ENCODE measurements at places on chromosomes 3 and 15. TPM values are rescaled to one million over a fixed set of nuclear protein-coding genes. Genes with fewer than 3 reads are reported as not detected.
A peak's percentile ranks its signal among the peaks of the same experiment; 100 is the strongest.

Gene CRYBG3
- not detected for polyA plus RNA-seq

Gene RTP4
- polyA plus RNA-seq, result 8.8 TPM

Gene DLEC1
- polyA plus RNA-seq, result 0.16 TPM

Gene TMOD2
- 0.18 TPM for polyA plus RNA-seq

Gene TMC3
- polyA plus RNA-seq, result not detected

GRCh38 chr3:183698756-183699155, 1.2 kb downstream of the YEATS2 start:
- DNase-seq, result no peak

DNA sequence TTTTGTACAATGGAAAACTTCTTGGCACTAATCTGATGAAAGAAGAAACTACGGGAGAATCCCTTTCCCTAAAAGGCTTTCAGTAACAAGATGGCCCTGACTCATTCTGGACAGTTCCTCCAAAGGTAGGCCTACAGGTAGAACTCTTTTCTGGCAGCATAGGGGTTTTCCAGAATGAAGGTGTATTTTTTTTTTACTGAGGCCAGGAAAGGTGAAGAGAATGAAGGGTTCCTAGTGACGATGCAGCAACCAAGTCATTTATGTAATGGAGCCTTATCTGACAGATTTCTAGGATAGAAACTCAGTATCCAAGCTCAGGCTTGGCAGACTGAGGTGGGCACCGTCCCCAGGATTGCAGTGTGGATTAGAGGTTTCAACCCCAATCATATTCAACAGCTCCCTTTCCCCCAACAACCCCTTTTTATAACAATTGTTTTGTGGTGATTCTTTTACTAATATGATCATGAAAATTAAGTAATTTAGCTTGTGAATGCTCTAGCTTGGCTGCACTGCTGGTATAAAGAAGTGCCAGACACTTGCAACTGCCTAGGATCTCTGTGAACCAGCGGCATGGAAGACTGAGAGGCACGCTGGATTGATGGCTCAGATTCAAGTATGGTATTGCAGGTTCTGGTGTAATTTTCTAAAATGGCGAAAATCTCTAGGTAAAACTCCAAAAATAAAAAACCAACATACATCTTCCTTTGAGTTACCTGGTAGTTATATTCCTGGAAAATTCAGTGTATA, 8.7 kb upstream of the TRIM69 start:
- DNase-seq, result no peak

GRCh38 chr15:91472316-91472756, 372.3 kb downstream of the SV2B start:
- DNase-seq, result peak; percentile 6

DNA sequence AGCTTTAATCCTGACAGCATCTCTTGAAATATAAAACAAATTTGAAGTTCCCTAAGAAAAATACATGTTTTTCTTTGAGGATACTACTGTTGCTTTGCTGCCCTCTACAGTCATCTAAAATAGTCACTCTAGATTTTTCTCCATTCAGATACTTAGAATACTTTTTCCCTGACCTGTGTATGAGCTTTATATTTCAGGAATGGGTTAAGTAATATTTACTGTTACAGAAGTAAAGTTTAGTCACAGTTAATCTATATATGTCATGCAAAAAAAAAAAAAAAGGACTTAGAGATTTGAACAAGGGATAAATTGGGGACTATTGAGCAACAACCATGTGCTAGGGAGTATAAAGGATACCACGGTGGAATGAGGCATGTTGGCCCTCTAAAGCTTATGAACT, 8.8 kb downstream of the NECTIN3 start:
- no peak for DNase-seq

- no peak for DNase-seq
These were observed 57.4 kb downstream of the CDAN1 start for GRCh38 chr15:42679285-42680141.

- DNase-seq, result no peak
These were observed 7.9 kb downstream of the POPDC2 start for GRCh38 chr3:119652306-119653033.

GRCh38 chr15:67511606-67512005, 9.3 kb upstream of the C15orf61 start:
- DNase-seq, result no peak

- DNase-seq, result no peak
These were observed 10.9 kb downstream of the ACSBG1 start for GRCh38 chr15:78223396-78224022.

- no peak for DNase-seq
These were observed 91.3 kb downstream of the PLXNA1 start for GRCh38 chr3:127073941-127074820.

DNA sequence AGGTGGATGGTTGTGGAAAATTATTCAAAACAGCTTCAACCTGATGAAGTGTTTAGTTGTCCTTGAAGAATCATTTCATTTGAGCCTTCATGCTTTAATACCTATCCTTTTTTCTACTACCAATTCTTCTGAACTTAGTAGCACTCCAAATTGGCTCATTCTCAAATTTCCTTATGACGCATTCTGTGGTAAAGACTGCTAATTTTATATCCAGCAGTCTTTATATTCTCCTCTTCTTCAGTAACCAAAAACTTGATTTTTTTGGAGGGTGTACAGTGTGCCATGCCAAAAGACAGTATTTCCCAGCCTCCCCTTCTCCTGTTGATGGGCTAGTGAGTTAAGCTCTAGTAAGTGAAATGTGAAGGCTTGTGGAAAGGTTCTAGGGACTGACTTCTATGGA, 25.2 kb downstream of the CGNL1 start:
- DNase-seq, result no peak

DNA sequence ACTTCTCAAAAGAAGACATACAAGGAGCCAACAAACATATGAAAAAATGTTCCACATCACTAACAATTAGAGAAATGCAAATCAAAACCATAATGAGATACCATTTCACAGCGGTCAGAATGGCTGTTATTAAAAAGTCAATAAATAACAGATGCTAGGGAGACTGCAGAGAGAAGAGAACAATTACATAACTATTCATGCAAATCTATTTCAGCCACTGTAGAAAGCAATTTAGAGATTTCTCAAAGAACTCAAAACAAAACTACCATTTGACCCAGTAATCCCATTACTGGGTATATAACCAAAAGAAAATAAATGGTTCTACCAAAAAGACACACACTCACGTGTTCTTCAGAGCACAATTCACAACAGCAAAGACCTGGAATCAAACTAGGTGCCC, 116.3 kb downstream of the VPS13C start:
- no peak for DNase-seq

- no peak for DNase-seq
These were observed 424.0 kb downstream of the MCTP2 start for GRCh38 chr15:94655249-94655880.

DNA sequence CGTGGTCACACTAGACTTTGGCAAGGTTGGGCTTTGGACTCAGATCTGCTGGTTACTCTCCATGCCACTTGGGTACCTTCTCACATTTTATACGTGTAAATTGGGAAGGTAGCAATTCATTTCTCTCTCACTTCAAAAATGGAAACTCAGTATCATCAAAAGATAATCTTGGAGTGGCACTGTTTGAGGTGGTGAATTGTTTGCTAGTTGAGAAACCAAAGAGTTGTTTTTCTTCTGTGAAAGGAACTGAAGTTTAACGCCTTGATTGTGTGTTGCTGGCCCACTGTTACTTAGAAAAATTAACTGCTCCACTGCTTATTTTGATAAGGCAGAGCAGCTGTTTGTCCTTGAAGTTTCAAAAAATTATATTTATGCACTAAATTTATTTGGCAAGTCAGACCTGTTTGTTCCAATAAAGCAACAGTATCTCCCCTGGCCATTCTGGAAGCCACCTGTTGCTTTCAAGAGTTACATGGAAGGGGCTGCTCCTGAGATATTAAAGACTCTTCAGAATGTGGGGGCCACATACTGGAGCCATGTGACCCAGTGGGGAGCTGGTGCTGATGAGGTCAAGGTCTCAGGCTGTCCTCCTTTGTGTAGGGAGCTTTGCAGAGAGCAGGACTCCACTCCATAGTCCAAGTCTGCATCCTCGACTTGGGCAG, 16.2 kb downstream of the PLCL2 start:
- peak; percentile 52 for DNase-seq

DNA sequence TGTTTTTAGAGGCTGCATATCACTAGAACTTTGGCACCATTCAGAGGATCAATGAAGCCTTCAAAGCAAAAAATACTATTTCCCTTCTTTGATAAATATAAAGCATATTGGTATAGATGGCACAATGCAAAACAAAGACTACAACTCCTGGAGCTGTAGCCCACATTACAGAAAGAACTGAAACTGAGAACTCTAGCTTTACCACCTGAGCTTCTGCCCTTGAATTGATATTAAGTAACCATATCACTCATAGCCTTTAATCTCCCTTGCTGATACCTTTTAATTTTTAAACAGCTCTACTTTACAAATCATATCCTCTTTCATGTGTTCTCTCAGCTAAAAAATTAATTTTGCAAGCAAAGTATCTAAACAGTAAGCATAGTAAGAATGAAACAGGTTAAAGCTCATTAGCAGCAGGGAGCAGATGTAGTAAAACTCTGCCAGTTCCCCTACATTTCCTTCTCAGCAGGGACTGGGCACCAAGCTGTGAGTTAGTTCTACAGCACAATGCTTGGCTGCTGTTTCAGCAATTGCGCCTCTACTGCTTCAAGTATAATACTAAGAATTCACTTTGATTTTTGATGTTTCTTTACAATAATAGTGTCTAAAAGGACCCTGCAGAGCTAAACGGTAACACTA, 97.9 kb upstream of the NANOGP8 start:
- DNase-seq, result no peak

GRCh38 chr15:68019814-68020525, 34.1 kb upstream of the PIAS1 start:
- DNase-seq, result no peak

Data from immature natural killer cell (primary cell).